ENCODE measurements at places on chromosomes 12 and 14.

GRCh38 chr14:25042362-25043299 lies 7.3 kb downstream of the STXBP6 start:
- DNase-seq = no peak

- DNase-seq = no peak
Observed at GRCh38 chr14:24408764-24409163, 10.0 kb downstream of the NYNRIN start.

GRCh38 chr12:54431911-54432814 lies 13.1 kb upstream of the ITGA5 start:
- no peak for DNase-seq

DNA sequence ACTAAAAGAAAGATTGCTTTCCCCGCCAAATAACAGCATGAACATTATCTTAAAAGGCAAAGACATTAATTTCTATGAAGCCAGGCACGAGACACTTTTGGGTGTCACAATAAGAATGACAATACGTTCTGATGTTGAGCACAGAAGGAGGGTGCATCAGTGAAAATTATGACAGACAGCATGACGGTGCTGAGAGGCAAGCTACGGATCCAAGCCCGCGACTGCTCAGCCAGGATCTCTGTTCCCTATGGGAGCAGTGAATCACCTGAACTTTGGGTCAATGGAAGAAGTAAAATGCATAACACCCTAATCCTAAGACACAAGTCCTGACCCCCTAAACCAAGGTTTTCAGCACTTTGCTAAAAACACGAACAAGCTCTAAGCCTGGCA lies 51.7 kb downstream of the SLC25A47 start:
- DNase-seq = no peak

- DNase-seq = no peak
Observed at GRCh38 chr12:103809154-103809553, 31.9 kb downstream of the NT5DC3 start.

DNA sequence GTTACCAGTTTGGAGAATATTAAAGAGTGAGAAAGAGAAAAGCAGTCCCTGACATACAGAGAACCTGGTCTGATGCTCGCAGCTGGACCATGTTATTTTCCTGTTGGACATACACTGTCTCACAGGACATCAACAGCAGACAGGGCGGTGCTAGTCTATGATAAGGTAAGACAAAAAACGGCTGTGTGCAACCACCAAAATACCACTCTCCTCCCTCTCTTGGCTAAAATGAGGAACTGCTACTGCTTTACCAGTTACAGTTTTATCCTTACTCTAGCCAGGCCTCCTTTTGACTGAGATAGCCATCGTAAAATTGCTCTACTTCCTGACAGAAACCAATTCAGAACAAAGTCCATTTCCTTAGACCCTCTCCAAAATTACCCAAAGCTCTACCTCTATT lies 47.0 kb upstream of the ERGIC2 start:
- no peak for DNase-seq

GRCh38 chr12:115794659-115795081 lies 482.8 kb downstream of the MED13L start:
- no peak for DNase-seq

DNA sequence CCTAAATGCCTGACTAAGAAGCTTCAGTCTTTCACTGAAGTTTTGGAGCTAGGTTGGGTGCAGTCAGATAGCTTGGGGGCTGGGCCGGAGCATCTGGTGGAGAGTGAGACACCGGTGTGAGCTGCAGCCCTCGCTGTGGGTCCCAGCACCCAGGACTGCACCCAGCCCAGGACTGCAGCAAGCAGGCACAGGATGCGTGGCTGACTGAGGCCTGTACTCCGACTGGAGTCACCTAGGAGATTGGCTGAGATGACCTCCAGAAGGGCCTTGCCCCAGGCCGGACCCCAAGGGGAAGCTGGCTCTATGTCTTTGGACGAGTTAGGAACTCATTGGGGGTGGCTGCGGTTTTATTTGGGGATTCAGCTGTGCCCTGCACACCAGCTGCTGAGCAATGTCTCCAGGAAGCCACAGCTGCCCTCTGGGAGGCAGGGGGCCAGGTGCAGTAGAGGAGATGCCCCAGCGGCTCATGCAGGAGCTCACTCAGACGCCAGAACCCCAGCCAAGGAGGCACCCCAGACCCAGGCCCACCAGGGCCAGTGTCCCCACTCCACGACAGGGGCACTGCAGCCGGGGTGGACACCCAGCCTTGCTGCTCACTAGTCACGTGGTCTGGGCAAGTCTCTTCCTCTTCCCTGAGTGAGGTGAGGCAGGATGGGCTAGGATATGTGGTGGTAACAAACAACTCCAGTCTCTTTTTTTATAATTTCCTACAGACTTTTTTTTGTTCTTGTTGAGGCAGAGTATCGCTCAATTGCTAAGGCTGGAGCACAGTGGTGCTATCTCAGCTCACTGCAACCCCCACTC lies 31.8 kb upstream of the RCOR1 start:
- no peak for DNase-seq

Data from esophagus squamous epithelium (tissue), 5 donors.